ENCODE measurements at places on chromosomes 3 and 15. TPM values are rescaled to one million over a fixed set of nuclear protein-coding genes. Genes with fewer than 3 reads are reported as not detected.
A peak's percentile ranks its signal among the peaks of the same experiment; 100 is the strongest.

GRCh38 chr3:161150001-161150525, 44.9 kb upstream of the B3GALNT1 start:
- peak overlapping the region; percentile 9 for H3K27ac ChIP-seq
- H3K4me1 ChIP-seq = peaks cover 22% of the 10 kb centered on the region
- no peak for DNase-seq
- no peaks in the 10 kb centered on the region for H3K27me3 ChIP-seq

Gene BNC1
- total RNA-seq = 10.5 TPM

GRCh38 chr15:33182278-33182905, 12.1 kb downstream of the FMN1 start:
- DNase-seq = no peak
- 0 out of 2 replicates have a peak, but pooled peaks cover 3% of the 10 kb centered on the region for H3K27me3 ChIP-seq

Gene AHSG
- total RNA-seq = not detected

DNA sequence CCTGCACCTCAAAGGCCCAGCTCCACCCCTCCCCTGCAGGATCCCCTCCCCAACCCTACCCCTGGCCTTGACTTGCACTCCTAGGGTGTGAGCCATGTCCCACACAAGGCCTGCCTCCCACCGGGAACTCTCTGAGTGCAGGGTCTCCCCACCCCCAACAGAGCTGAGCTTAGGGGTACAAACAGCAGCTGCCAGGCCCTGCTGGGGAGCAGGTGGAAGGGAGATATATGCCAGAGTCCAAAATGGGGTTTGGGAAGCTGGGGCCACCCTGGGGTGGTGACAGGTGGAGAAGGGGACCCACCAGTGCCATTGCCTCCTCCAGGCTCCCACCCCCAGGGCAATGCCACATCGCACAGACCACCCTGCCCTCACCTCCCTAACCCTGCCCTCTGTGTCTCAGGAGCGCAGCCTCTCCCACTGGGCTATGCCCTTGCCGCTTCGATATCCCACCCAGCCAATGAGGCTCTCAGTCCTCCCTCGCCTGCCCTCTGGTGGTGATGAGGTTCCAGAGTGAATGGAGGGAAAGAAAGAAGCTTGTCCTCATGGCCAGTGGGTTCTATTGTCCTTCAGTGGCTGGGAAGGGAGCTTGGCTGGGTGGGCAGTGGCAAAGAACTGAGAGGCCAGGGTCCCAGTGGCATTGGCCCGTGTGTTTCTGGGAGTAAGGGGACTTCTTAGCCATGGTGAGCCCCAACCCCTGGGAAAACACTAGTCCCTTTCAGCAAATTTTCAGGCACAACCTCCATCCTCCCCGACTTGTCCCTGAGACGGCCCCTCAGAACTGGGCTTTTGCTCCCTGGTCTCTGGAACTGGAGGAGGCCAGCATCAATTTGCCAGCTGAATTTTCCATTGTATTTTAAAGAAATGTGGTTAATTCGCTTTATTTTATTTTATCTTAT, 46.8 kb downstream of the CYP11A1 start:
- H3K4me3 ChIP-seq = no peak overlapping the region
- DNase-seq = peak; percentile 54
- peaks cover 49% of the 10 kb centered on the region for H3K4me1 ChIP-seq
- peak overlapping the region; percentile 52 for H3K27ac ChIP-seq
- no peaks in the 10 kb centered on the region for H3K36me3 ChIP-seq
- H3K27me3 ChIP-seq = no peaks in the 10 kb centered on the region

- H3K27ac ChIP-seq = no peak overlapping the region
- H3K36me3 ChIP-seq = no peaks in the 10 kb centered on the region
- no peak overlapping the region for H3K4me3 ChIP-seq
- peaks cover 10% of the 10 kb centered on the region for H3K4me1 ChIP-seq
These were observed 84.3 kb downstream of the SHQ1 start for GRCh38 chr3:72763751-72764440.

Gene PAK6
- 0.09 TPM for total RNA-seq

- no peaks in the 10 kb centered on the region for H3K27me3 ChIP-seq
- H3K27ac ChIP-seq = no peak overlapping the region
- DNase-seq = peak; percentile 48
- H3K36me3 ChIP-seq = no peaks in the 10 kb centered on the region
These were observed 23.4 kb downstream of the BMF start for GRCh38 chr15:40085266-40085665.

Gene EIF1B
- total RNA-seq = 19.3 TPM

GRCh38 chr15:66290518-66290917, 2.9 kb upstream of the DIS3L start:
- H3K27ac ChIP-seq = no peak overlapping the region
- H3K4me1 ChIP-seq = peaks cover 52% of the 10 kb centered on the region
- no peak overlapping the region for H3K4me3 ChIP-seq
- no peaks in the 10 kb centered on the region for H3K27me3 ChIP-seq

Gene SPRED1
- 32.9 TPM for total RNA-seq

DNA sequence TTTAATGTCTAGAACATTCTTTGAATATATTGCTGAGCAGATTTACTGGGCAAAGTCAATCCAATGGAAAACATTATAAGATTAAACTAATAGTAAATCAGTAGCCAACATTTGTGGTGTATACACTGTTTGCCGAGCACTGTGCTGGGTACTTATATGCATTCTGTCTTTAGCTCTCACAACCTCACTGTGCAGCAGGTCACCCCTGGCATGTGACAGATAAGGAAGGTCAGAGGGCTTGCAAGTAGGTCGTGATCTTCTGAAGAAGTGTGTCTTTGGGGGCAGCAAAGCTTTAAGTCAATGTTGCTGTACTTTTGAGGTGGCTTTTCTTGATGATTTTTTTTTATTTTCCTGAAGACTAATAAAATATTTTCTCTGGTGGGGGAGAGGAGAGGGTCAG, 62.2 kb downstream of the TCAIM start:
- no peaks in the 10 kb centered on the region for H3K4me1 ChIP-seq
- DNase-seq = no peak
- H3K27me3 ChIP-seq = no peaks in the 10 kb centered on the region
- H3K36me3 ChIP-seq = no peaks in the 10 kb centered on the region
- H3K27ac ChIP-seq = no peak overlapping the region
- H3K4me3 ChIP-seq = no peak overlapping the region

GRCh38 chr3:129277829-129278271, 820 bp upstream of the HMCES start:
- peaks cover 8% of the 10 kb centered on the region for H3K4me1 ChIP-seq
- peak overlapping the region; percentile 73 for H3K27ac ChIP-seq
- H3K4me3 ChIP-seq = no peak overlapping the region
- DNase-seq = no peak

GRCh38 chr3:186427627-186428281, 65.7 kb upstream of the DGKG start:
- no peaks in the 10 kb centered on the region for H3K4me1 ChIP-seq
- H3K27ac ChIP-seq = no peak overlapping the region
- no peaks in the 10 kb centered on the region for H3K36me3 ChIP-seq

Gene NEO1
- 28.3 TPM for total RNA-seq

DNA sequence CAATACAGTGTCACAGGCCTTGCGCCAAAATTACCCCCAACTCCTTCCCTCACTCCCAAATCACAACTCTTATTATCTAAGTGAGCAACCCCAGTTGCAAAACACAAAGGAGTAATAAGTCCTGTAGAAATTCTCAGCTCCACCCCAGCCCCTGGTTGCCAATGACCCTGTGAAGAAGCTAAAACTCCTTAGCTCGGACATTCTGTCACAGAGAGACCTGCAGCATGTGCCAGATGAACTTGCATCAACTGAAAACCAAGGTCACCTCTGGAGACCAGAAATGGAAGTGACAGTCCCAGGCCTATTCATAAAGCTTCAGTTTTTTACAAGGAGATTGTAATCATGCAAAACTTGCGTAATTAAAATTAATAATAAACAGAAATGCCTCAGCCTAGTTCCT, 55.2 kb downstream of the RBPMS2 start:
- no peak for DNase-seq
- H3K27me3 ChIP-seq = no peaks in the 10 kb centered on the region
- H3K36me3 ChIP-seq = no peaks in the 10 kb centered on the region
- H3K4me3 ChIP-seq = no peak overlapping the region
- H3K4me1 ChIP-seq = no peaks in the 10 kb centered on the region

Gene GOLGA6A
- not detected for total RNA-seq

Gene KNSTRN
- 63.7 TPM for total RNA-seq

DNA sequence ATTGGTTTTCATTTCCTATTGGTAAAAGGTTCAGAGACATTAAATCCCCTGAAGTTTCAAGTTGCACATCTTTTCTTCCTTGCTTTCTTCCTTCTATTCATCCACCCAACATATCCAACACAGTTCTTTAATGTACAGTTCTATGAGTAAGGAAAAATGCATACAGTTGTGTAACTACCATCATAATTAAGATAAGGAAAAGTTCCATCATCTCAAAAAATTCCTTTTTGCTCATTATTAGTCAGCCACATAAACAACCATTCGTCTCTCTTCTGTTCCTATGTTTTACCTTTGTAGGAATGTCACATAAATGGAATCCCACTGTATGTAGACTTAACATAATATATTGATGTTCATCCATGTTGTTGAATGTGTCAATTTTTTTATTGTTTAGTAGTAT, 211.1 kb upstream of the ADAMTS9 start:
- no peaks in the 10 kb centered on the region for H3K27me3 ChIP-seq
- no peak overlapping the region for H3K4me3 ChIP-seq
- H3K36me3 ChIP-seq = no peaks in the 10 kb centered on the region

Gene TMEM41A
- total RNA-seq = 10.3 TPM

Gene SIDT1
- total RNA-seq = not detected

DNA sequence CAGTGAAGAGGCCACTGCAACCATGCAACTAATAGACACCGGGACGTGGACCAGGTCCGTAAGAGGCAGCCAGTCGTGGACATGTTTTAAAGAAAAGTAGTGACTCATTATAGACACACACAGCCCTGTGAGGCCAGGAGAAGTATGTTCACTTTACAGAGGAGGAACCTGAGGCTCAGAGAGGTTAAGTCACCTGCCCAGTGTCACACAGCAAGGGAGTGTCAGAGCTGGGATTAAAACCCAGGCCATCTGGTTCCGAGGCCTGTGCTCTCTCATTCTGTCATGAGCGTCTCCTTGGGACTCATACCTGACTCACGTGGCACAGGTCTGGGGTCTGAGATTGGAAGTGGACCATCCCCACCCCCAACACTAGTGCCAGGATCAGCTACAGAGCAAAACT, 28.1 kb upstream of the GRIP2 start:
- H3K36me3 ChIP-seq = no peaks in the 10 kb centered on the region
- no peak overlapping the region for H3K27ac ChIP-seq
- peaks cover 15% of the 10 kb centered on the region for H3K4me1 ChIP-seq
- DNase-seq = no peak
- no peak overlapping the region for H3K4me3 ChIP-seq
- no peaks in the 10 kb centered on the region for H3K27me3 ChIP-seq

DNA sequence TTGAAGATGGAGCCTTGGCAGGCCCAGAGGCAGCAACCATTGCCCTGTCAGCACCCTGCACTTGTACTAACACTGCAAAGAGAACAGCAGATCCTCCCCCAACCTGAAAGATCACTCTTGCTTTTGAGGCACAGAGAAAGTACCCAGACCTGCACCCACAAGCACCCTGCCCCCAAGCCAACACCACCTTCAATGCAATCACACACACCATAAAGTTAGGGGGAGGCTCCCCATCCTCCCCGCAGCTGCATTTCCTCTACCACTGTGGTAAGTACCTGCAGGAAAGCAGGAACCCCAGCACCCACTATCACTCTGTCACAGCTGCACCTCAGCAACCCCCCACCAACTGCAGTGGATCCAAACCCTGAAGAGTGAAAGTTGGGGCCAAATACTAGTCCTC, 12.0 kb downstream of the OR5K3 start:
- no peak overlapping the region for H3K27ac ChIP-seq
- DNase-seq = no peak
- no peaks in the 10 kb centered on the region for H3K36me3 ChIP-seq

DNA sequence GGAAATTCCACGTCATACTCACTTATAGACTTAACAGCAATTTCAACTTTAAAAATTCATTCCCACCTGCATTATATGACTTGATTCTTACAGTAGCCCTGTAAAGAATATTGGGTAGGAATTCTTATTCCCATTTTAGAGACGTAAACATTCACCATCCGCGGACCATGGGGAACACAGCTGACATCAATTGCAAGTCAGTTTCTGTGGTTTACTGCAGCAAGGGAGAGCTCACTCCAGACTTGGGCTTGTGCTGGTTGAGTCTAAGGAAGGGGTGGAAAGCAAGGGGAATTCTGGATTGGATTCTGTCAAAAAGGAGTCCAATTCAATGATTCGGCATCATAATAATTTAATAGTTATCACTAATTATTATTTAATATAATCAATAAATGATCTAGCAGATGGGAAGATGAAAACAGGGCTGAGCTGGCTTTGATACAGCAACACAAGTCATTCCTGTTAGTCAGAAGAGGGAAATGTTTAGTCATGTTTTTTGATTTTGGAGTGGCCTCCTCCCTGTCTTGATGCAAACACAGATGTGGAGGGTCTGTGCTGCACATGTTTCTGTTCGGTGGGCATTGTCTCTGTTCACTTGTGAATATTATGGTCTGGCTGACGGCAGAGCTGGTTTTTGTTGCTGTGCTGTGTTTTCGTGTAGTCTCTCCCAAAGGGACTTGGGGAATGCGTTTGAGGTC, 9.7 kb downstream of the LIPC start:
- H3K27ac ChIP-seq = peak overlapping the region; percentile 85
- peaks cover 70% of the 10 kb centered on the region for H3K4me1 ChIP-seq
- H3K27me3 ChIP-seq = no peaks in the 10 kb centered on the region
- DNase-seq = peak; percentile 70
- H3K4me3 ChIP-seq = no peak overlapping the region

GRCh38 chr3:126306888-126307482, 50.2 kb downstream of the KLF15 start:
- no peak for DNase-seq
- H3K27me3 ChIP-seq = no peaks in the 10 kb centered on the region
- peaks cover 5% of the 10 kb centered on the region for H3K4me1 ChIP-seq
- no peak overlapping the region for H3K4me3 ChIP-seq
- no peak overlapping the region for H3K27ac ChIP-seq

- no peaks in the 10 kb centered on the region for H3K27me3 ChIP-seq
- H3K36me3 ChIP-seq = 0 out of 2 replicates have a peak, but pooled peaks cover 8% of the 10 kb centered on the region
- no peaks in the 10 kb centered on the region for H3K4me1 ChIP-seq
- H3K27ac ChIP-seq = no peak overlapping the region
- no peak overlapping the region for H3K4me3 ChIP-seq
These were observed 12.9 kb downstream of the OPA1 start for GRCh38 chr3:193605876-193606275.

DNA sequence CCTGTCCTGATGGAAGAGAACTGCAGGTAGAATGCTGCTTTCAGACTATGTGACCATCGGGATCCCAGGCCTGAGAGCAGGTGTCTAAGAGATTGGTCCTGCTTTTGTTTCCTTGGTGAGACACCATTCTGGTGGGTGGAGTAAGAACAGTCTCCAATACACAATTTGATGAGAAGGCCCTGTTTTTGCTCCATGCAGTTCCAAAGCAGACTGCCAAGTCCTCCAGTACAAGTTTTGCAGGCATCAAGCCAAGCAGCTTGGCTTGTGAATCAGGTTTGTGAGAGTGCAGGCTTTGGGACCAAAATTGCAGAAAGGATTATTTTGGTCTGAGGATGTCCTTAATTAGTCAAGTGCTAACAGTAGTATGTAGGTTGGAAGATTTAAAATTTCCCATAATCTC, 381.6 kb downstream of the FOXP1 start:
- peaks cover 9% of the 10 kb centered on the region for H3K4me1 ChIP-seq
- DNase-seq = no peak
- H3K36me3 ChIP-seq = no peaks in the 10 kb centered on the region
- no peak overlapping the region for H3K4me3 ChIP-seq
- no peak overlapping the region for H3K27ac ChIP-seq

- peaks cover 57% of the 10 kb centered on the region for H3K4me1 ChIP-seq
- H3K4me3 ChIP-seq = no peak overlapping the region
- no peaks in the 10 kb centered on the region for H3K27me3 ChIP-seq
- no peak for DNase-seq
These were observed 298.1 kb upstream of the THBS1 start for GRCh38 chr15:39282663-39283208.

GRCh38 chr15:57545995-57546394, 45.7 kb upstream of the MYZAP start:
- H3K4me3 ChIP-seq = no peak overlapping the region
- H3K4me1 ChIP-seq = peaks cover 7% of the 10 kb centered on the region
- no peak overlapping the region for H3K27ac ChIP-seq
- no peak for DNase-seq
- no peaks in the 10 kb centered on the region for H3K27me3 ChIP-seq
